Gastroesophageal sphincter (tissue), 4 donors: ENCODE measurements at places on chromosomes 1 and 21.

- ATAC-seq, result peak; percentile 96
Observed at GRCh38 chr21:31558962-31559367, 100.5 kb upstream of the SOD1 start.

DNA sequence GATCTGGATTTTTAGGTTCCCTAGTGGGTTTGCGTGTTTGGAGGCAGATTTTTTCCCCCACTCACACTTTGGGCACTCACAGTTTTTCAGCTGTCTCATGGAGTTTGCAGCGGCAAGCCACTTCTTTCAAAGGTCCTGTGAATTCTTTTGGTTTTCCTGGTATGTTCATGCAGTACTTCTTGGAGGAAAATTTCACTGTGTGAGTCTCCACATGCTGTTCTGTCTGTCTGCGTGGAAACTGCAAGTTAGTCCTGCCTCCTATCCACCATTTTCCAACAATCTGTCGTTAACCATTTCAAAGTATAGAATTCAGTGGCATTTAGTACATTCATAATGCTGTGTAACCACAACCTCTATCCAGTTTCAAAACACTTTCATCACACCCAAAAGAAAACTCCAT is 793 bp upstream of the FMO1 start:
- no peak for ATAC-seq

DNA sequence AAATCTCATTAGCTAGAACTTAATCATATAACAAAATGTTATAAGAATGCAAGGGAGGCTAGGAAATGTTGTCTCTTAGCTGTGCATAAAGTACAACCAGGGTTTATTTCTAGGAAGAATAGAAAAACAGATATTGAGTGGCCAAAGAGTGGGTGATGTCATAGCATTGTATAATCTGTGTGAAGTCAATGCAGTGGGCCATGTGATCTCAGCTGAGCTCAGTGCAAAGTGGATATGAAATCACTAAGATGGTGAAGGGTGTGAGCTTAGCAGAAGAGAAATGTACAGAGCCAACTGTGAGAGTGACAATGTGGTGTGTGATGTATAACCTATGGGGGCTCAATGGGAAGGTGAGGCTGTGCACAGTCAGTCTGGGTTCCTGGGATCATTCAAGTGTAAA is 29.7 kb upstream of the DUSP23 start:
- ATAC-seq, result no peak

GRCh38 chr21:35933466-35933865 is 126.9 kb downstream of the SETD4 start:
- ATAC-seq, result peak; percentile 83

GRCh38 chr1:239731082-239731748 is 344.8 kb downstream of the CHRM3 start:
- no peak for ATAC-seq

- no peak for ATAC-seq
Observed at GRCh38 chr1:156070548-156070947, 9.6 kb downstream of the RAB25 start.

GRCh38 chr1:11214698-11215380 is 25.7 kb downstream of the ANGPTL7 start:
- ATAC-seq, result no peak

DNA sequence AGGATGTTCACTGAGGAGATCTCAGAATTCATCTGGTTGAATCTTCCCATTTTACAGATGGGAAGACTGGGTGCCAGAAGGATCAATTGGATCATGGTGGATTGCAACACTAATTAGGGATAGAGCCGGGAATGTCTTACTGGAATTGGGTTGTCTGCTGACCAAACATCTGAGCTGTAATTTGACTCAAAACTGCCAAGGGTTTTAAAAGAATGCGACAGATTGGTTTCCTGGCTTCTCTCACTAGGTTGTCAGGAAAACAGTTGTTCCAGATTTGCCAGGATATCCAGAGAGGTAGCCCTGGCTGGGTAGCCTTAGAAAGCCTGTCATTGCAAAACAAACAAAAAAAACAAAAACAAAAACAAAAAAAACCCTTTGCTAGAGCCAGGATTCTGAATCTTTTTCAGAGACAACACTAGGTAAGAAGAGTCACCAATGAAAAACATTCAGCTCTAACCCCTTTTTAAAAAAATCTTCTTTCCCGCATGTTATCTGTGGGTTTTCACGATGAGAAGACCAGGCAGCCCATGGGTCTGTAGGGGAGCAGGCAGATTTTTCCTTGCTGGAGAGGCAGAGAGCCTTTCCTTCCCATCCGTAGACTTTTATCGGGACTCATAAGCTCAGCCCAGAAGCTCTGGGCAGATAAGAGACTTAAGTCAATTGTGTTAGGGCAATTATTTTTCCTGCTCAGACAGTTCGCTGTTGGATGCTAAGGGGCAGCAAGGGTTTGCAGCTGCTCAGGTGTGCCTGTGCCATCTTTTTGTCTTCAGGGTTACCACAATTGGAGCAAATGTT is 418.9 kb downstream of the PRDM2 start:
- ATAC-seq, result no peak

DNA sequence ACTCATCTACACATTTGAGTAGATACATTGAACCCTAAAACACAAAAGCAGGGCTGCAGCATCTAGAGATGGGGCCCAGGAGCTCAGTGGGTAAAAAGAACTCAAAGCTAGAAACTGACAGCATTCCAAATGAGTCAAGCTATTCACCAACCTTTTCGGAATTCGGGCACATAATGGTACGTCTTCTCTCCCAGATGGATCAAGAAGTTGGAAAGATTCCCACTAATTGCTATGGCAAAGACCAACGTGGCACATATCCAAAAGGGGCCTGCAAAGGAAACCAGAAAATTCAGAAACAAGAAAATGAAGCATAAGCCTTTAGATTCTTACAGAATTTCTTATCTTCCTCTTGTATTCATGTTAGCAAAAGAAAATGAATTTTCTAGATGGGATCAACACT is 18.4 kb downstream of the YIPF1 start:
- no peak for ATAC-seq

DNA sequence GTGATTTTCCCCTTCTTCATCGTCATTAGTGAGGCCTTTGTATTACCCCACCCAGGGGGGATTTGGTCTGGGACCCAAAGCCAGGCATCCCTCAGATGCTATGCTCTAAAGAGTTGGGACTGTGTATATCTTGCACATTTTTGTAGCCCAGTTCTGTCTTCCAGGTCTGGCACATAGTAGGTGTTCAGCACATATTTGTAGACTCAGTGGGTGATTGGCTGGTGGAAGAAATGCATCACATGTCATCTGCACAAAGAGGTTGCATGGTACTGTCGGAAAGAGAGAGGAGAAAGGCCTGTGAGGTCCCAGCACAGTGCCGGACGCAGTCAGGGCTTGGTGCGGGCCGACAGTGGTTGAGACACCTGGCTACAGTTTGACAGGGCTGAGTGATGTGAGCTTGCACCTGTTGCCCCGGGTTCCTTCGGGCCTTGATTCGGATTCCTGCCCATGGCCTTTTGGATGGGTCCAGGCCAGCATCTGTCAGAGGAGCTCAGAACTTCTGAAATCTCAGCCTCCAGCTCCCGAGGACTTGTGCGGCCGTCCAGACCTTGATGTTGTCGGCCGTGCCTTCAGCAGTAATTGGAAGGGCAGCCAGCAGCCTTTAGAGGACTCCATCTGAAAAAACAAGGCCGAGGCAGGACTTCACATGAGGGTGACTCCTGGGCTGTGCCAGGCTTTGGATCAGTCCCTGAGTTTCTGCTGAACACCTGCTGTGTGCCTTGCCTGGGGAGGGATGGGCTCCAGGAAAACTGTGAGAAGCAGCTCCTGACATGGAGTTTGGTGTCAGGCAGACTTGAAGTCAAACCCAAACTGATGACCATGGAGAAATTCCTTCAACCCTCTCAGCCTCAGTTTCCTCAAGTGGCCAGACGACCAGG is 40.9 kb upstream of the PADI1 start:
- ATAC-seq, result no peak

DNA sequence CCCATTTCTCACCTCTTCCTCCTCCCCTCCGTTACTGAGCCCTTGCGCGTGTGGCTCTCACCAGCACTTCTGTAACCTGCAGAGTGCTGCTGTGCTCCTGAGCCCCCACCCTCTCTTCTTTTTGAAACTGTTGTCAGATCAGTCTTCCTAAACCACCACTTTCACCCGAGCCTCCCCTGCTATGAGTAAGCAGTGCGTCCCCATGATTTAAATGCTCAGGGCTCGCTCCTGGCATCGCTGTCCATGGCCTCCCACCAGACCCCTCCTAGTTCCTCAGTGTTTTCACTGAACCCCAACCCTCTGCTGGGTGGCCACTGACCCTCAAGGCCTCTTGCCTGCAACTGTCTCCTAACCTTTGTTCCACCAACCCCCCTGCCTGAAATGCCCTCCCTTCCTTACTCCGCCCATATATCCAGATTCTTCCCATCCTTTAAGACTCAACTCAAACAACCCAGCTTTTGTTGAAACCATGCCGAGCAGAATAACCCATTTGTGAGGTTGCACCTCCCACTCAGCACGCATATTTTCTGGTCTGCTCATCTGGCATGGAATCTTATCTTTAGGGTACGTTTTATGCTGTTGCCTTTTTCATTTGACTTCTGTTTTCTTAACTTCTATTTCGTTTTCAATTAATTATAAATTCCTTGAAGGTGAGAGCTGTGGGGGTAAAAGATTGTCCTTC is 64.5 kb upstream of the FAM3B start:
- ATAC-seq, result no peak

DNA sequence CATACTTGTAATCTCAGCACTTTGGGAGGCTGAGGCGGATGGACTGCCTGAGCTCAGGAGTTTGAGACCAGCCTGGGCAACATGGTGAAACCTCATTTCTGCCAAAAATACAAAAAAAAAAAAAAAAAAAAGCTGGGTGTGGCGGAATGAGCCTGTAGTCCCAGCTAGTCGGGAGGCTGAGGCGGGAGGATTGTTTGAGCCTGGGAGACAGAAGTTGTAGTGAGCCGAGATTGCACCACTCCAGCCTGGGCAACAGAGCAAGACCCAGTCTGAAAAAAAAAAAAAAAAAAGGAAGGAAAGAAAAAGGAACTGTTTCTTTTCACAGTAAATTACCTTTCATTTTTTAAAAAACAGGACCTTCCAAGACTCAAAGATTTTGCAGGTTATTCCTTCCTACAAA is 29.5 kb downstream of the LIN9 start:
- ATAC-seq, result no peak

DNA sequence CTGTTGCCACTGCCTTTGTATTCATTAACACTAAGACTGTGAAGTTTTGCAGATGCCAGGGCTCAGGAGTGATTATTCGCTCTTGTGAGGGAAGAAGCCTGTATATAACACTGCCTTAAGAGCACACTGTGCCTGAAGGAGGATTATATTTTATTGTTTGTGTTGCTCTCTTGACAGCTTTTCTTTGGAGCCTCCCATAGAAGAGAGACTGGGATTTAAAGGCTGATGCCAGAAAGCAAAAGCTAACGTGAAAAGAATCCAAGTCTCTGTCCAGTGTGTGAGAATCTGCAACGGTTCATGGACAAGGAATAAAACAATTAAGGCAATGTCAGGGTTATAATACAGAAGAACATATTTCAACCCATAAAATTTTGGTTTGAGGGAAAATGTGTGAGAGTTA is 316.8 kb downstream of the NFIA start:
- no peak for ATAC-seq

DNA sequence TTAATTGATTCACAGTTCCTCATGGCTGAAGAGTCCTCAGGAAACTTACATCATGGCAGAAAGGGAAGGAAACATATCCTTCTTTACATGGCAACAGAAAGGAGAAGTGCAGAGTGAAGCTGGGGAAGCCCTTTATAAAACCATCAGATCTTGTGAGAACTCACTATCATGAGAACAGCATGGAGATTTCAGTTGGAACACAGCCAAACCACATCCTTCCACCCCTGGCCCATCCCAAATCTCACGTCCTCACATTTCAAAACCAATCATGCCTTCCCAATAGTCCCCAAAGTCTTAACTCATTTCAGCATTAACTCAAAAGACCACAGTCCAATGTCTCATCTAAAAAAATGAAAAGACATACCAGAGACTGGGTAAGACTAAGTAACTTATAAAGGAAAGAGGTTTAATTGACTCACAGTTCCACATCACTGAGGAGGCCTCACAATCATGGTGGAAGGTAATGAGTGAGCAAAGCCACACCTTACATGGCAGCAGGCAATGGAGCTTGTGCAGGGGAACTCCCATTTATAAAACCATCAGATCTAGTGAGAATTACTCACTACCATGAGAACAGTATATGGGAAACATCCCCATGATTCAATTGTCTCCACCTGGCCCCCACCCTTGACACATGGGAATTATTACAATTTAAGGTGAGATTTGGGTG is 105.2 kb downstream of the MRPL39 start:
- no peak for ATAC-seq

DNA sequence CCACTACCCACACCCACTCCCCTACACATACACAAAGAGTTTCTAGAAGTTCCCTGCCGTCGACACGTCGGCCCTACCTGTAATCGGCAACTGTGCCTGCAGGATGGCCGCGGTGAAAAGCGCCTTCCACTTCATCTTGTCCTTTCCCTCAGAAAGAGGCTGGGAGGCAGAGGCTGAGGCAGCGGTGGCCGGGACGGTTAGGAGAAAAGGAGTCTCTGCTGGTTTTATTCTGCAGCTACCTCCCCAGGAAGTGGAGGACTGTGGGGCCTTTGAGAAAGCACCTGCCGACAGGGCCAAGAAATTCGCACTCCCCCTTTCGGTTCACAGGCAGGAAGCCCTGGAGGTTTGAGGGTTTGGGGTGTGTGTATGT is at the start of gene CD247:
CD247 (minus strand) TSS at position 199 of the 370 bp plus-strand sequence; CDS start at position 135, 64 bp downstream.
- ATAC-seq, result no peak

DNA sequence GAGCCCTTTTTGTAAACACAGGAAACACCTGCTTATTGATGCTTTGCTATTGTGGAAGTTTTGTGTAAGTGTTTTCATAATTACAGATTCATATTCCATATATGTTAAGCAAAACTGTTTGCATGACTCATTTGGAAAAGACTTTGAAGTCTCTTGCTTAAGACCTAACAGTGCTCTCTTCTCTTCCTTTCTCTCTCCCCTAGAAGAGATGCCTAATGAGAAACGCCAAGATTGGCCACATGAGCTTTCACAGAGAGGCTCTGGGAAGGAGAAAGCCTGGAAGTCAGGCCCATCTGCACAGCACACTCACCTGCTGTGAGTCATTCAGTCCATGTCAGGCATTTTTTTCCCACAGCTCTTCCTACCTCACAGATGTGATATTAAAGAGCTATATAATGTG is 101.6 kb upstream of the PALMD start:
- no peak for ATAC-seq

- no peak for ATAC-seq
Observed at GRCh38 chr21:42236014-42236413, 17.1 kb downstream of the ABCG1 start.

- no peak for ATAC-seq
Observed at GRCh38 chr1:29549001-29549400, 312.7 kb downstream of the PTPRU start.
